ENCODE measurements at places on chromosomes 7 and 10.

DNA sequence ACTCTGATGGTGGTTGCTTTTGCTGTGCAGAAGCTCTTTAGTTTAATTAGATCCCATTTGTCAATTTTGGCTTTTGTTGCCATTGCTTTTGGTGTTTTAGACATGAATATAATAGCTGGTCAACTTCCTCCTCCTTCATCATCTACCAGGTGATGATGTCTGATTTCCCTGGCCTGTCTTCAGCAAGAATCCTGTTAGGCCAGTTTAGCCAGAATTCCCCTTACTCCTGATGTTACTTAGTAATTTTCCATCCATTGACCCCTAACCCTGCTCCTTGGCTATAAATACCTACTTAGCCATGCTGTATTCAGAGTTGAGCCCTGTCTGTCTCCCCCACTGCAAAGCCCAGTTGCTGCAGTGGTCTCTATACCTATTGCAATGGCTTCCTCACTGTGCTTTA is 91.4 kb downstream of the ZNF777 start:
- DNase-seq = no peak

DNA sequence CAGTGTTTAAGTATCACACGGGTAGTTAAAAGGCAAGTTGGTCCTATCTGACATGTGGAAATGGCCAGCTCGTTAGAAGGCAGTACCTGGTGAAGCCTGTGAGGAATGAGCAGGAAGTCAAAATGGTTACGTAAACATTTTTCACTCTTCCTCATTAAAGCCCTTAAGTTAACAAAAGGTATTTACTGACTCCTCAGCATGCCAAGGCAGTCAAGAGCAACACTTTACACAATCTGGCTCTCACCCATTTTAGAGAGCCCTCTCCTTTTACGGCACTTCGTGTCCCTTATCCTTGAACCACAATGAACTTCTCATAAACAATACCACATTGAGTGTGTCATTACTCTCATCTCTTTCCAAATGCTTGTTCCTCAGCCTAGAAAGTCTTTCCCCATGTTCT is 11.0 kb upstream of the RSBN1L start:
- DNase-seq = no peak

DNA sequence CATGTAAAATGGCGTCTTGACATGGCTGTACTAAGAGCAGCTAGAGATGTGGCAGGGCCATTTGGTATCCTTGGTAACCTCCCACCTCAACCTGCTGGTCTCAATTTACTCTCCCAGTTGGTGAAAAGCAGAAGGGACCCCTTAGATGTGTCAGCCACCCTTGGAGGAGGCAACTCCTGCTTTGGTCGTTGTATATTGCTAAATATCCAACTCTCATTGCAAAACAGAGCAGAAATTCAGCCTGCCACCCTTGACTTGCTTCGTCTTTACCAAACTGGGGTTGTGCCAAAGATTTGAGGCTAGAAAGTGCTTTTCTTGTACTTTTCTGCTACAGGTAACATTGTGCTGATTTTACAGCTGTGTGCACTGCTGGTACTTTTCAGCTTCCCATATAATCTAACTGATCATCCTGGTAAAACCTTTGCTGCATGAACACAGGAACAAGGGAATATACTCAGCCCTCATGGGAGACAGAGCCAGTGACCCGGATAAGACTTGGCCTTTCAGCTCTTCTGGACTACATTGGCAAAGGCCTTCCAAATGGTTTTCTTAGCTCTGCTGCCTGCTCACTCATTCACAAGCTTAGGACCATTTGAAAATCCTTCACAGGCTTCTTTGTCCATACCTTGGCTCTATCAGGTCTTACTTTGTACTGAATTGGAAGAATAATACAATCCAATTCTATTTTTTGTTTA is 2.2 kb upstream of the VSTM4 start:
- no peak for DNase-seq

GRCh38 chr10:74521526-74521925 is 304.9 kb upstream of the KAT6B start:
- DNase-seq = no peak

DNA sequence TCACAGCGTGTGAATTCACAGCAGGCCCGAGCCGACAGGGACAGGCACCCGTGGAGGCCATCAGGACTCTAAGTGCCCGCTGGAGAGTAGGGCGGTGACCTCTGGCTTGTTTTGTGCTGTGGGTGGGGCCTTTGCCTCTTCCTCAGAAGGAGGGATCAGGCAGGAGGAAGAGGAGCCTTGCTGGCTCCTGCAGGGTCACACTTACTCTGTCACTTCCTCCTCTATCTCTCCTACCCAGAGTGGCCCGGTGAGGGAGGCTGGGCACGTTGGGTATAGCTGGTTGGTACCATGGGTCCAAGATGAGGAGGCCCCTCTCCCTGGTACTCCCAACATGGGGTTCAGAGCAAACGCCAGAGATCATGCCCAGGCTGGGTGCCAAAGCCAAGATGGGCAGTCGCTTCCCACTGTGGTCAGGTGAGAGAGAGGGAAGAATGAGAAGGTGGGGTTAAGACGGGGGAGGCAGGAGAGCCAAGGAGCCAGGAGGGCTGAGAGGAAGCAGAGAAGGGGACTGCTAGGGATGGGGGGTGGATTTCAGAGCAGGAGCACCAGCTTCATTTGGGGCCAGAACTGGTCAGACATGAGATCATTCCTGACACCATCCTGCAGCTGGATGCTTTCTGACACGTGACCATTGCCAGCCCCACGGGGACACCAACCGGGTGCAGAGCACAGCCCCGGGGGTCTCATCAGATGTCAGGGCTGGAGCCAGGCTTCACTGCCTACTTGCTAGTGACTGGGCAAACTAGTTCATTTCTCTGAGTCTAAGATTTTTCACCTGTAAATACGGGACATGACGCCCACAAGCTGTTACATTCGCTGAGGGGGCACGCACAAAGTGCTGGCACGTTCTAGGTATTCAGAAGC is 54.8 kb upstream of the CACUL1 start:
- DNase-seq = no peak

DNA sequence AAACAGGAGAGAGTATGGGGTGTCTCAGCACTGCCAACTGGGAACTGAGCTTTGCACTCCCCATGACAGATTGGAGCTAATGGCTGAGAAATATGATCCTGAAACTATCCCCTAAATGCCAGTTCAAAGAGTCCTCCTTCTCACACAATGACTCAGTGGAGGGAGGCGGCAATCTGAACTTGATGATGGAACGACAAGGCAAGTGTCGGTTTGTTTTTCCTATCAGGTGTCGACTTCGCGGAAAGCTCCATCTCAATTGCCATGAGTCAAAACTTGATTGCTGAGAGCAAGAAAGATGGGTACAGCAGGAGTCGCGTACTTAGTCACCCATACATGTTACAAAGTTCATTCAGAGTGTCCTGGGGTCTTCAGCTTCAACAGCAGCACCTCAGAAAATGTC is 52.5 kb downstream of the NPY start:
- DNase-seq = no peak

DNA sequence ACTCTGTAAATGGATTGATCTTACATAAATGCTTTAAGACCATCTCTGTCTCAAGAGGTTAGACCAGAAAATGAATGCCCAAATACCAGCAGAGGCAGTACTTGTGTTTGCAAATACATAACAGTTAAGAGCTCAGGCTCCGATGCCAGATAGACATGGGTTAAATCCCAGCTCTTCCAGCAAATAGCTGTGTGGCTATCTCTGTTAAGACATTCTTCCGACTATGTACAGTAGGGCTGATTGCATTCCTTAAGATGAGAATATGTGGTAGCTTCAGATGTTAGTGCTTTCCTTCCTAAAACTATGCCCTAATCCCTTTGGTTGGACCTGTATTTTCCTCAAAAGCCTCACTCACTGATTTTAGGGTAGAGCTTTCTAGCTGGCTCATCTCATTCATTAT is 2.2 kb downstream of the IDE start:
- DNase-seq = no peak

- DNase-seq = no peak
These were observed 49.7 kb downstream of the ADD3 start for GRCh38 chr10:110057456-110057855.

- DNase-seq = no peak
These were observed 119.3 kb upstream of the PRKCQ start for GRCh38 chr10:6699336-6699735.

Data from CD4-positive, alpha-beta T cell treated with Interleukin-6 for 4 hours (primary cell).